Stimulated activated CD4-positive, alpha-beta T cell treated with anti-CD3 and anti-CD28 coated beads, Interleukin-15, amount 100 ng/mL, for 48 hours (primary cell): ENCODE measurements at places on chromosomes 3 and 15.

DNA sequence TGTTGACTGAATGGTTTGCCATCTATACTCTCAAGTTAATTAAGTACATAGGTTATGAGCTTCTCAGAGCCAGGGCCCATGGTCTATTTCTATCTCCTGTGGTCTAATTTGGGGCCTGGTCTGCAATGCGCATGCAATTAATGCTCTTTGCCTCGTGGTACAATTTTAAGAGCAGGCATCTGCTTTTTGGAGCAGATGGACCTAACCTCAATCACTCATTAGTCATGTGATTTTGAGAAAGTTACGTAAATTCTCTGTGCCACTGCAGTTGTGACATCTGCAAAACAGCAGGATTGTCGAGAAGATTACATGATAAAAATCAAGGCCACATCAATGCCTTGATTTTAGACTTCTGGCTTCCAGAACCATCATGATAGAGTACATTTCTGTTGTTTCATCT, 543.7 kb upstream of the ADAMTS9 start:
- DNase-seq: no peak

DNA sequence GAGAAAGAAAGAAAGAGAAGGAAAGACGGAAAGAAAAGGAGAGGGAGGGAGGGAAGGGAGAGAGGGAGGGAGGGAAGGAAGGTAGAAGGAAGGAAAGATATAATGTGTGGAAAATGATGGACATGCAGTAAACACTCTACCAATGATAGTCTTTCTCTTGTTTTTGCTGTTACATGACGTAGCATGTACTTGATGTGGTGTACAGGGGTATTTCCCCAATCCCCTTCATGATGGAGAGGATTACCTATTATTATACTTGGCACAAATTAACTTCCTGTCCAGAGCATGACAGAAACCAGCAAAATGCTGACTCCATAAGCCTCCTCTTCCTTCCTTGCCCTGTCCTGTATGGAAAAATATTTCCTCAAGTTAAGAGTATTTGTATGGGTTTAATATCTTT, 124.4 kb downstream of the B3GALNT1 start:
- no peak for DNase-seq

GRCh38 chr3:40169983-40170382, 139.5 kb upstream of the EIF1B start:
- no peak for DNase-seq

- no peak for DNase-seq
These were observed 39.3 kb downstream of the LHFPL4 start for GRCh38 chr3:9514306-9514705.

DNA sequence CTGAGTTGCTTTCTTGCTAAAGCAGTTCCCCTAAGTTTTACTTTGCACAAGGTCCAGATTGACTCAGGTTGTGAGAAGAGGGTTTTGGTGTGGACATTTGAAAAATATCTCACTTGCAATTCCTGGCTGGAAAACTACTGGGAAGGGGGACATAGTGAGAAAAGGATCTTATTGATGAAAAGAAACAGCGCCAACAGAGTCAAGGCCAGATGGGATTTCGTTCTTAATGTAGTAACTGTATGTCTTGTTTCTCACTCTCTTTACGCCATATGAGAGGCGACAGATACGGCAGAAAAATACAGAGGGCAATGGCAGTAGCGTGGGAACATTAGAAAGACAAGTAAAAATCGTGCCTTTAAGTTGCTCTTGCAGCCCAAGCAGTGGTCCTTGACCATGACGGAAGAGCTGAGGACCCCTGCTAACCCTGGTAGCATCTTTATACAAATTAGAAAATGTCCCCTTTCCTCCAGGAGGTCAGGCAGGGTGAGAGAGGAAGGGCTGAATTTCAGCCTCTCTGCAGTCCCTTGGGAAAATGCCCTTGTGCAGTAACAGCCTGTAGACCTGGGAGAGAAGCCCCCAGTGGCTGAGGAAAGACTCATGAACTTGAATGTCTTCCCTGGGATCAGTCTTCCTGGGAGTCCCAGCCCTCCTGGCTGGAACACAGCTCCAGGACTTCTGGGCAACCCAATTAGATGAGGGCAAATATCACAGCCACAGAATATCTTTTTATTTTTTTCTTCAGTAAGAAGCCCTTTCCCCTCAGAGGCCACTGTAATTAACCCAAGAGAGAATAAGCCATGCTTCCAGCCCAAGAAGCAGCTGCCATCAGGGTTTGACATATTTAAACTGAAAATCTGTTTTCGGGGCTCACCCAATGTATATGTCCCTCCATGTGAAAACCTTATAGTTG, 113.4 kb downstream of the CD47 start:
- no peak for DNase-seq

DNA sequence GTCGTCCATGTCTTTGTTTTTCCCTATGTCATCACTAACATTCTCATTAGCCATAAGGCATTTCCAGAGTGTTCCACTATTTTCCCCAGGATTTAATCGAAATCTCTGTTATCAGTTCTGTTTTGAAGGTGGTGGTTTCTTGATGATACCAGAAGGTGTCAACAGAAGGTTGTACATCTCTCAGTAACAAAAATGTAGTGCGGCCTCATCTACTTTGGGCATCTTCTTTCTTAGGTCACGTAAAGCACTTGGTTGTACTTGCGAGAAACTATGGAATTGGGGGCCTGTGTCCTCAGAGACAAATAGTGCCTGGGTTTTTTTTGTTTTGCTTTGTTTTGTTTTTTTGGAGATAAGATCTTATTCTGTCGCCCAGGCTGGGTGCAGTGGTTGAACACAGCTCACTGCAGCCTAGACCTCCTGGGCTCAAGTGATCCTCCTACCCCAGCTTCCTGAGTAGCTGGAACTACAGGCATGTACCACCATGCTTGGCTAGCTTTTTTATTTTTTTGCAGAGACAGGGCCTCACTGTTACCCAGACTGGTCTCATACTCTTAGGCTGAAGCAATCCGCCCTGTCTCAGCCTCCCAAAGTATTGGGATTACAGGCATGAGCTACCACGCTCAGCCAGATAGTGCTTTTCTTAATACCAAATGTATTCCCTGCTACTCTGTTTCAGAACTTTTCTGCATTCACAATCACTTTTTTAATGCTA, 61.2 kb upstream of the FURIN start:
- no peak for DNase-seq

- no peak for DNase-seq
These were observed 999 bp downstream of the ZNF280D start for GRCh38 chr15:56732135-56732885.

- DNase-seq: no peak
These were observed 215.0 kb downstream of the WNT5A start for GRCh38 chr3:55272031-55272645.

DNA sequence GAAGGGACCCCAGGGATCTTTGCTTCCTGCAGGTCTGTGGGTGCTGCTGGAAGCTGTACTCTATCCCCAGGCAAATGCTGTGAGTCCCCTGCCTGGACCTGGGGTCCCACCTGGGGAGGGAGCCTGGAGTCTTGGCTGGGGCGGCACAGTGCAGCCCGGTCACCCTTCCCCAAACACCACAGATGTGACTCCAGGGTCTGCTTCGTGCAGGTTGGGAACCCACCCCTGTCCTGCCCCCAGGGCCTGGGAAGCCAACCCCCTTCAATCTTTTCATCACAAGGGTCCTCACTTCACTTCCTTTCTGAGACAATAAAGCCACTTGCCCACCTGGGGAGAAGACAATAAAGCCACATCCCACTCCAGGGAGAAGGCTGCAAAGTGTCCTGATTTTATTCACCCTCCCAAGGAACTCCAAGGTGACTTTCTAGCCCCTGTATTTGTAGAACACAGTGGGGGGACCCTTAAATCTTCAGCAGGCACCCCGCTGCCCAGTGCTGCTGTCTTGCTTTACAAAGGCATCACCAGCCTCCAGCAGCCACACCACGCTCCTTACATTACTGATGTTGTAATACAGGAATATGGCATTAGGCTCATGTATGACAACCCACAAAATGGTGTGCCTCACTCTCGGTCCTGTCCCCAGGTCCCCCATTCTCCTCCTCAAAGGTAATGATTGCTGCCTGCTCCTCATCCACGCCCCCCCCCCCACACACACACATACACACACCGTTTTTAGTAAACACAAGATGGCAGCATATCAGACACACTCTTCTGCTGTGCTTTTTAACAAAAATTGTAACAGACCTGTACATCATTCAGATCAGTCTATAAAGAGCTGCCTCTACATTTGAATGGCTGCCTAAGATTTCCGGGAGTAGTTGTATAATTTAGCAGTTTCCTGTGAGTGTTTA, 9.9 kb downstream of the C3orf22 start:
- DNase-seq: no peak

DNA sequence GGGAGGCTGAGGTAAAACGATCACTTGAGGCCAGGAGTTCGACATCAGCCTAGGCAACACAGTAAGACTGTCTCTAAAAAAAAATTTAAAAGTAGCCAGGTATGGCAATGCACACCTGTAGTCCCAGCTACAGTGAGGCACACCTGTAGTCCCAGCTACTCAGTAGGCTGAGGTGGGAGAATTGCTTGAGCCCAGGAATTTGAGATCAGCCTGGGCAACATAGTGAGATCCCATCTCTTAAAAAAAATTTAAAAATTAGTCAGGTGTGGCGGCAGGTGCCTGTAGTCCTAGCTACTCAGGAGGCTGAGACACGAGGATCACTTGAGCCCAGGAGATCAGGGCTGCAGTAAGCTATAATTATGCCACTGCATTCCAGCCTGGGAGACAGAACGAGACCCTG, 6.8 kb downstream of the MESD start:
- no peak for DNase-seq

DNA sequence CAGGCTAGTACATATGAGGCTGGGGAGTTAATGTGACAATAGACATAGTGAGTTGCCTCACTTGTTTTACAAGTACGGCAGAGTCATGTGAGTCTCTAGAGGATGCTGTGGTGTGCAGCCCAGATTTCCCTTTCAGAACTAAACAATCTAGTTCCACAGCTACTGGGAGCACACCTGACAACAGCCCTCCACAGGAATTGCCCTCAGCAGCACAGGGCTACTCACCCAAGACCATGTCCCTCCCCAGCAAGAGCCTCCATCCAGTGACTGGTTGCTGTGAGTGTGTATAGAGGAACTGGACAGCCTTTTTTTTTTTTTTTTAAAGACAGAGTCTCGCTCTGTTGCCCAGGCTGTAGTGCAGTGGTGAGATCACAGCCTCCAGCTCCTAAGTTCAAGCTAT, 40.2 kb upstream of the UBE2E2 start:
- no peak for DNase-seq

GRCh38 chr3:172553526-172554252, 30.5 kb upstream of the TNFSF10 start:
- DNase-seq: no peak

DNA sequence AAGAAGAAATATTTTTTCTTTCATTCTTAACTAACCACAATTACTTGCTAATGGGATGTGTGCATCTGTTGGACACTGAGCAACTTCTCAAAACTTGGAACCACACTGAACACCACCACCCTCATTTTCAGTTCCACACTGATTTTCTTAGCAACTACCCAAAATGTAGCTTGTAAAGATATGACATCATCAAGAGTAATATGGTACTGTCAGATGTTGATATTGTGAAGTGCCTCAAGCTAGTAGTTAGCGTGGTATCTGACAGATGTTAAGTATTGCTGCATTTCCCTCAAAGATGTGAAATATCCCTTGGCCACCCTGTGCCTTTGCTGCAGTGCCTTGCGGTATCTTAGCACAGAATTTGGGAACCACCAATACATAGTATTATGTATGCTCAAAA, 9.3 kb downstream of the RFTN1 start:
- DNase-seq: no peak

DNA sequence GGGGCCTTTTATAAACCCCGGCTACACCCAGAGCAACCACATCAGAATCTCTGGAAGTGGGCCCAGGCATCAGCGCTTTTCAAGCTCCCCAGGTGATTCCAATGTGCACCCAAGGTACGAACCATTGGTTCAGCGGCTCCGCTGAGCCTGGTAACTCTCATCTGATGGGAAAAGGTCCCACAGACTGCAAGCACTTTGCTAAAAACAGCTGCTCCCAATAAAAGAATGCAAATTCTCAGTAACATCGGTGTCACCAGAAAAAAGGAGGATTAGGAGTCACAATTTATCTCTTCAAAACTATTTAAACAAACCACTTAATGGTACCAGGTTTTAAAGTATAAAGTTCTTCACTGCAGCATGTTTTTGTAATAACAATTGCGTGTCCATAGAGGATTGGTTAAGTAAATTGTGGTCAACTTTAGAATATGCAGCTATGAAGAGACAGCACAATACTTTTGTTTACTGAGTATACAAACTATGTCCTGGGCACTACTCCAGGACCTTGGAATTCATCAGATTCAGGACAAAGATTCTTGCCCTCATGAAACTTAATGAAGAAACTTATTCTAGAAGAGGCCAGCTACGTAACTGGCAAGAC, 660.7 kb upstream of the ADAMTS9 start:
- no peak for DNase-seq

GRCh38 chr3:29594261-29594660, 313.4 kb downstream of the RBMS3 start:
- DNase-seq: no peak

DNA sequence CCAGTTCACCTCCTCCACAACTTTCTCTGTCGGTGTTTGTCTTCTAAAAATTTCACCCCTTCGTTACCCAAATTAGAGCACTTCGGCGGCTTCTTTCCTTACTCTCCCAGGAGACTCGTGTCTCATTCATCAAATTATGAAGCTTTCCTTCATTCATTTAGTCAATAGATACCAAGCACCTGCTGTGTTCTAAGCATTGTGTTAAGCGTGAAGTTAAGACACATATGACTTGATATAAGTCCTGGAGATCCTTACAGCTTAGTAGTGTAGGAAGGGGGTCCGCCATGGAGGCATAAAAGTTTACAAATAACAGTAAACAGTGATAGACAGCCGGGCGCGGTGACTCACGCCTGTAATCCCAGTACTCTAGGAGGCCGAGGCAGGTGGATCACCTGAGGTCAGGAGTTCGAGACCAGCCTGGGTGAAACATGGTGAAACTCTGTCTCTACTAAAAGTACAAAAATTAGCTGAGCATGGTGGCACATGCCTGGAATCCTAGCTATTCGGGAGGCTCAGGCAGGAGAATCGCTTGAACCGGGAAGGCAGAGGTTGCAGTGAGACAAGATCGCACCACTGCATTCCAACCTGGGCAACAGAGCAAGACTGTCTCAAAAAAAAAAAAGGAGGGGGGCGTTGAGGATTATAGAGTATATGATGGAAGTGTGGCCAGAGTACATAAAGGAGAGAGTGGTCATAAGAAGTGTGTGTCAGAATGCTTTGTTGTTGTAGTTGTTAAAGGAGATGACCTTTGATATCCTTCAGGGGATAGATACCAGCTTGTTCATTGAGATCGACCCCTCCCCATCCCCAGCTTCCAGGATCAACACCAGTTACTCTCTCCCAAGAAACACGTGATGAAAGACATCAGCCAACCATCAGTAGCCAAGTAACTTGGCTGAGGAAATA, 744 bp upstream of the CCDC32 start:
- no peak for DNase-seq

DNA sequence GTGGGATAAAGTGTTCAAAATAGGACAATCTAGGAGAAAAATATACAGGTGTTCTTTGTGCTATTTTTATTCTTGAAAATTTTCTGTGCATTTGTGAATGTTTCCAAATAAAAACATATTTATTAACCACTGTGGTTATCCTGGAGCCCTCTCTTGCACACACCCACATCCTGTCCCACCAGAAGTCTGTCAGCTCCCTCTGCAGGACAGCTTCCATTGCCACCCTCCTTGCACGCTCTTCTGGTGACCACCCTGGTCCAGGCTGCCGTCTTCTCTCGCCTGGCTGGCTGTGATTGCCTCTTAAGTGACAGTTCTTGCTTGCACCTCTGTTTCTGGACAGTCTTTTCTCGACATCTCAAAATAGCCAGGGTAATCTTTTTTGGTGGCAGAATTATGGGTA, 394.0 kb downstream of the LRTM1 start:
- no peak for DNase-seq

GRCh38 chr3:89841041-89841440, 733.6 kb downstream of the EPHA3 start:
- DNase-seq: no peak

- DNase-seq: no peak
These were observed 258.5 kb downstream of the PDCD6IP start for GRCh38 chr3:34056951-34057390.
